ENCODE measurements at places on chromosomes 7 and 10. TPM values are rescaled to one million over a fixed set of nuclear protein-coding genes. Genes with fewer than 3 reads are reported as not detected.

ZPBP gene
- not detected for total RNA-seq

DNA sequence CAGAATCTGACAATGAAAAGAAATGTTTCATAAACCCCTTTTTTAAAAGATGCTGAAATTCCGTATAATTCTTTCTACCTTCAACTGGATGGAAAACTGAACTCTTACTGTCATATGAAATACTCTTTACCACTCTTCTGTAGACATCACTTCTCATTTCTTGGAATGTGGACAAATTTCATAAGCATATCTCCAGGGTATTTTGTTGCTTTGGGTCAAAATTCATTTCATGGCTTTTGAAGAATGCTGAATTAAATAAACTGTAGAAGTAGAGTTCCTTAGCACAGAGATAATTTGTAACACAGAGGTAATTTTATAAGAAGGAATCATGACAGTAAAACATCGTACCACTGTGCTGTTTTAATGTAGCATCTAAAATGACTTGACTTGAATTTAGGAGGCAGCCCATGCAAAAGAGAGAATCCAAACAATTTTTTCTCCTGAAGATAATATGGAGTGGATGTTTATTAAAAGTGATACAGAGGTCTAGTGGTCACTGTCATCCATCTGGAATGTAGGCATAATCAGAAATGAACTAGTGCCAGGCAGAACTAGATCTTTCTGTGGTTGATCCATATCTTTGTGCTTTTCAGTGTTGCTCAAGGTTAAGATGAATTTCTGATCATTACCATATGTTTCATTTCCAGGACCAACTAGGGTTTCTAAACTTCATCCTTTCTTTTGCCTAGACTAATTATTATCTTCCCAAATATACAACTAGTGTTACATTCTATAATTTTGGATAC is 492.0 kb downstream of the KIF20B start:
- no peaks in the 10 kb centered on the region for H3K4me1 ChIP-seq
- H3K27ac ChIP-seq = no peak overlapping the region
- H3K4me3 ChIP-seq = no peak overlapping the region
- no peaks in the 10 kb centered on the region for H3K27me3 ChIP-seq
- no peaks in the 10 kb centered on the region for H3K36me3 ChIP-seq

- H3K4me1 ChIP-seq = no peaks in the 10 kb centered on the region
- DNase-seq = peak; percentile 19
- no peaks in the 10 kb centered on the region for H3K36me3 ChIP-seq
- H3K27ac ChIP-seq = no peak overlapping the region
Observed at GRCh38 chr7:32427769-32428291, 62.4 kb downstream of the LSM5 start.

DNA sequence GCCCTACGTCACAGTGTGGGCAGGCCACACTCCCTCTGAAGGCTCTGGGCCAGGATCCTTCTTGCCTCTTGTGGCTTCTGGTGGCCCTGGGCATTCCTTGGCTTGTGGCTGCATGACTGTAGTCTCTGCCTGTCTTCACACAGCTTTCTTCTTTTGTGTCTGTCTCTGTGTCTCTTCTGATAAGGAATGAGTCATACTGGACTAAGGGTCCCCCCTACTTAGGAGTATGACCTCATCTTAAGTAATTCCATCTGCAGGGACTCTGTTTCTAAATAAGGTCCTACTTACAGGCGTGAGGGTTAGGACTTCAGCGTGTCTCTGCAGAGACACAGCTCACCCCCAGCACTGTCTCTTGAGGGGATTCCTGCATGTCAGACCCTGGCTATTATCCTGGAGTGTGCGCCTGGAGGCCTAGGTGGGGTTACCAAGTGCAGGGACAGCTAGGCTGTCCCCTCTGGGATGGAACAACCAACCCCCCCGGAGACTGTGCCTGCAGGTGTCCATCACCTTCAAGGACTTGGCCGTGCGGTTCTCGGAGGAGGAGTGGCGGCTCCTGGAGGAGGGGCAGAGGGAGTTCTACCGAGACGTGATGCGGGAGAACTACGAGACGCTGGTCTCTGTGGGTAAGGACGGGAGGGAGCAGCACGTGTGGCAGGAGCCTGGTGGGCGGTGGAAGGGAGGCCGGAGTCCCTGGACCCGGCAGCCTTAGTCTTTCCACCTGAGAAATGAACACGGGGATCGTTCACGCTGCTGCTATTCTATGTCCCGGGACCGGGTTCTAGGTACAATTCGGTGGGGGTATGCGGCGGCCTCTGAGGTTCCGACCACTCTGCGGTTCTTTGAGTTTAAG is 54.1 kb downstream of the ZNF467 start:
- H3K4me3 ChIP-seq = no peak overlapping the region
- DNase-seq = no peak
- no peak overlapping the region for H3K27ac ChIP-seq
- H3K36me3 ChIP-seq = no peaks in the 10 kb centered on the region
- no peaks in the 10 kb centered on the region for H3K27me3 ChIP-seq

PRKAR2B gene
- total RNA-seq = 22.8 TPM

DNA sequence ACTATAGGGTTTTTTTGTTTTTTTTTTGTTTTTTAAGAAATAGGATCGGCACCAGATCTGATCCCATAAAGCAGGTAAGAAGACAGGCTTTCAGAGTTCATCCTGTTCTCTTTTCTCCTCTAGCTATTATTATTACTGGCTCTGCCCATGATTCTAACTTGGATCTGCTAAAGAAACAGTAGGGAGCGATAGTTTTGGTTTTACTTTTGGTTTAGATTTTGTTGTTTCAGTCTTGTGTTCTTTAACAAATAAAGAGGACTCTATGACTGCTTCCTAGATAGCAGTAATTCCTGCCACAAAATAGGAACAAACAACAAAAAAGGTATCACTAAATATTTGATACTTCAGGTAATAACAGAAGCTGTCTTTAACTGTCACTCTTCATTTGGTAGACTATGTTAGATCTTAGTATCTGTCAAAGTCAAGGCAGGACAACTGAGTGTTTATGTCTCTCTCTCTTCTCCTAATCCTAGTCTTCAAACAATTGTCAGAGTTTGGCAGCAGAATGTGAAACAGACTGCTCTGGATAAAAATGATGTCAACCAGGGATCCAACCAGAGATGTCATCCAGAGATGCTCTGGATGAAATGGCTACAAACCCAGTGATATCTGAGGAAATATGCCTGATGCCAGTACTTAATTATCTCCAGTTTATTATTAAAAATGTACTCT is 99.8 kb downstream of the KMT2C start:
- no peaks in the 10 kb centered on the region for H3K27me3 ChIP-seq
- no peaks in the 10 kb centered on the region for H3K36me3 ChIP-seq
- H3K27ac ChIP-seq = peak overlapping the region; percentile 51
- DNase-seq = no peak
- H3K4me1 ChIP-seq = peaks cover 18% of the 10 kb centered on the region

Data from transverse colon (tissue), 4 donors.